Left hindlimb (tissue), 1 donor: ENCODE measurements at places on chromosomes 1 and 21.

DNA sequence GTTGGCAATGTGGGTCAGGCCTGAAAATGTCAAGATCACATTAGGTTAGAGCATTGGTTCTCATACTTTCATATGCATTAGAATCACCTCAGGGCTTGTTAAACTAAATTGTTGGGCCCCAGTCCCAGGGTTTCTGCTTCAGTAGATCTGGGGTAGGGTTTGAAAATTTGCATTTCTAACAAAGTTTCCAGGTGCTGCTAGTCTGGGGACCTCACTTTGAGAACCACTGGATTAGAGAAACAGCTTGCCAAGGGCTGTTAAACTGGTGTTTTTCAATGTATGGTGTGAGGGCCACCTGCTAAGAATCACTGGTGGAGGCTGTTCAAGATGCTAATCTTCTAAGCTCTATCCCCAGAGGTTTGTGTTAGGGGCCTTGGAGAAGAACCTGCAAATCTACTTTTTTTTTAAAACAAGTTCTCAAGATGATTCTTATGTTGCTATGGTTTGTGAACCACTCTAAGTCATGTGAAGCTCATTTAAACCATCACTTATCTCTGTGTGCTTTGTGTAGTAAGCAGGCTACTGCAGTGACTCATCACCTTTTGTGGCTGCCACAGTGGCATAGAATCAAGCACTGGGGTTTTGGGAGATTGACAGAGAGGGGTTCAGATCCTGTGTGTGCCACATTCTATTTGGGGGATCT lies 152.2 kb downstream of the S1PR1 start:
- DNase-seq = no peak

DNA sequence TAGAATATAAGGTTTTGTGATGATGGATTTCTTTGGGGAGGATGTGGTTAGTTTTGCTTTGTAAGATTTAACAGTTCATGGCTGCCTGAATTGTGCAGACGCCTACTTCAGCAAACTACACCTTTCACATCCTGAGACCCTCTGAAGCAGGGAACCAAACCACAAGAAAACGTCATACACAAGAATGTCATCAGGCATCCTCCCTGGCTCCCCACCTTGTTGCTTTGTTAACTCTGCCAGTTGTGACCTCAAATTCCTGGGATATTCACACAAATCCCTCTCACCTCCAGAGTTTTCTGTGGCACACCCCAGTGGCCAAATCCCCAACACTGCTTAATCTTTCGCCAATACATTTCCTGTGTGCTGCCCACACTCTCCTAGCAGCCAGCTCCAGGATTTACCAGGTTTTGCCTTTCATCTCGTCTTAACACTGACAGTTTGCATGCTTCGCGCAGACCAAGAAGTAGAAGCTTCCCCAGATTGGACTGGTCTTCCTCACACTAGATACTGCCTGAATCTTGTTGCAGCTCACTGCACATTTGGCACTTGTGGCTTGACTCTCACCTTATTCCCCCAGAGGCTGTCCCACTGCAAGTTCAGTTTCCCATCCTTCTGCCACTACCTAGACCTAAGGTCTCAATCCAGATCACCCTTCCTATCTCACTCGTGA lies 51.1 kb upstream of the CTTNBP2NL start:
- DNase-seq = no peak

- DNase-seq = no peak
These were observed 41.8 kb downstream of the SELENOF start for GRCh38 chr1:86872086-86872485.

- no peak for DNase-seq
These were observed 127.0 kb downstream of the MRPS6 start for GRCh38 chr21:34200288-34200905.

GRCh38 chr1:234517110-234517802 lies 38.3 kb upstream of the TARBP1 start:
- no peak for DNase-seq

- DNase-seq = no peak
These were observed 15.5 kb upstream of the SARS1 start for GRCh38 chr1:109198043-109198695.

DNA sequence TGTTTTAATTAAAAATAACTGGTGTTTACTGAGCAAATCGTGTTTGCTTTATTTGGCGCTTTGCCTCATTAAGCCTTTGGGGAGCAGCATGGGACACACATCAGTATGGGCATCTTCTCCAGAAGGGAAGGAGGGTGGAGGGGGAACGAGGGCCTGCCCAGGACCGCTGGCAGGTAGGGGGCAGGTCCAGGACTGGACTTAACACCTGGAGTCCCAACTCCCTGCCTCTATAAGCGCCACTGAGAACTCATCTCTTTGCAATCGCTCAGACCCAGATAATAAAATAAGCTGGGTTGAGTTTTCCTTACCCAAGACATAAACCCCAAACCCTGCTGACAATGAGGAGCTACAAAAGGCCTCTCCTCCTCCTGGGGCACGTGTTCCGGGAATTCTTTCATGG lies 15.1 kb downstream of the ABCG1 start:
- DNase-seq = no peak

- DNase-seq = no peak
These were observed 53.1 kb downstream of the NBPF6 start for GRCh38 chr1:108503062-108503733.

DNA sequence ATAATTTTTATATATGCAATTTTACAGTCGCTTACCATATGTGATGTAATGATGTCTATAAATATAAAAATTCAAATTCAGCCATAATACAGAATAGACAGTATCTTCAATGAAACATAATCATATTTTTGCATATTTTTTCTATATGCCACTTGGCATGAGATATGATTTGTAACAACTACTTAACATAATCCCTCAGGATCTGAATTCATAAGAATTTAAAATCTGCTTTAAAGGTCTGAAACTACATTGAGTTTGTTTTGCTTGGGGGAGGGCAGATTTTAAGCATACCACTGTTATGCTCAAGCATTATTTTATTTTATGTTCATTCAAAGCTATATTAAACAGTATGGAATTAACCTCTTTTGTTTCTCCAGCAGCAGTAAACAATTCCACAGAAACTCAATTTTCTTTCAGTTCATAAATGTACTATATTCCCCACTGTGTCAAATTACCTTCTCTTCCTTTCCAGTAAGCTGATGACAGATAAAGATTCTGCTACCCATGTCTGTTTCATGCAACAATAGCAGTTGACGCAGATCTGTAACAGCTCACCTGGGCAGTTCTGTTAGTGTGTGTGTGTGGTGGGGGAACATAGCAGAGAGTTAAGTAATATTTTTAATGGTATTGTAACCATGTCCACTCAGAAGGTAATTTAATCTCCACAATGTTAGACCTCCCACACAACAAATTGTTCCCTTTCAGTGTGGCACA lies 224.8 kb downstream of the NTNG1 start:
- no peak for DNase-seq
